ENCODE measurements at places on chromosomes 1 and 21.

DNA sequence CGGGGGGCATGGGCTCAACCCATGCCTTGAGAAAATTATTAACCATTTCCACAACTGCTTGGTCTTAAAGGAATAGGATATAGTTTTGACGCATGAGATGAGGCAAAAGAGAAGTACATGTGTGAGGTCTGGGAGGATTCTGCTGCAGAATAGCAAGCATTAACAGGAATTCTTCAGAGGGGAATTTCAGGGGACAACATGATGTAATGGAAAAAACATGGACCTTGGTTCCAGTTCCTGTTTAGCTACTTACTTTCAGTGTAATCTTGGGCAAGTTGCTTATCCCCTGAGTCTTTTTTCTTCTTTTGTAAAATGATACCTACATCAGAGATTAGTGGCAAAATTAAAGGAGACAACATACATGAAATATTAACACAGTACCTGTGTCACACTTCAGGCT lies 85.6 kb downstream of the PRRX1 start:
- no peak for DNase-seq

DNA sequence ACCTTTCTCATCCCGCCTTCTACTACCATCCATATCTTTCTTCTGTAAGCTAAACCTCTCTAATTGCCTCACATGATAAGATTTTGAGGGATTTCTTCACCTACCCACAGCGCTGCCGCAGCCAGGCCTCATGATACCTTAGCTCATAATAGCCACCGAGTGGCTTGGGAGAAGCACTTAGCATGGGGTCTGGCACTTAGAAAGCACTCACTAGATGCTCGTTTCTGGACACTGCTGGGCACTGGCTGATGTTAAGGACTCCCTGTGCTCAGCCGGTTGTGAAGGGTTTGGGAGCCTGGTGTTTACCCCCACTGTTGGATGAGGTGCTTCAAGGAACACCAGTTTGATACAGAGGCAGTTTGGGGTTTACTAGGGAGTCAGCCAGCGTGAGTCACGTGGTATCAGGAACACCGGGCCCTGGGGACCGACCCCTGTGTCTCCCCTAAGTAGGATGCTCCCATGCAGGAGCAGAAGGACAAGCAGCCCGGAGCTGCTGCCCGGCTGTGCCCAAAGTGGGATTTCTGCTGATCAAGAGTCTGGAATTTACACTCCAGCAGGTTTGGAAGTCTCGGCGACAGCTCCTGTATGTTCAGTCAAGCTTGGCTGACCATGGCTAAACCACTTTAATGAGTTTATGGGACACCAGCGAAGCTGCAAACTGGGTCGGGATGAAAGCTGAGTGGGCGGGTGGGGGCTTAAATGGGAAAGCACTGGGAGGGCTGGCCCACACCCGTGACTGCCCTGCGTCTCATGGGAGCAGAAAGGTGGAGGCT lies 63.3 kb downstream of the GALNT2 start:
- no peak for DNase-seq

GRCh38 chr1:42178249-42178648 lies 13.7 kb upstream of the GUCA2A start:
- no peak for DNase-seq

DNA sequence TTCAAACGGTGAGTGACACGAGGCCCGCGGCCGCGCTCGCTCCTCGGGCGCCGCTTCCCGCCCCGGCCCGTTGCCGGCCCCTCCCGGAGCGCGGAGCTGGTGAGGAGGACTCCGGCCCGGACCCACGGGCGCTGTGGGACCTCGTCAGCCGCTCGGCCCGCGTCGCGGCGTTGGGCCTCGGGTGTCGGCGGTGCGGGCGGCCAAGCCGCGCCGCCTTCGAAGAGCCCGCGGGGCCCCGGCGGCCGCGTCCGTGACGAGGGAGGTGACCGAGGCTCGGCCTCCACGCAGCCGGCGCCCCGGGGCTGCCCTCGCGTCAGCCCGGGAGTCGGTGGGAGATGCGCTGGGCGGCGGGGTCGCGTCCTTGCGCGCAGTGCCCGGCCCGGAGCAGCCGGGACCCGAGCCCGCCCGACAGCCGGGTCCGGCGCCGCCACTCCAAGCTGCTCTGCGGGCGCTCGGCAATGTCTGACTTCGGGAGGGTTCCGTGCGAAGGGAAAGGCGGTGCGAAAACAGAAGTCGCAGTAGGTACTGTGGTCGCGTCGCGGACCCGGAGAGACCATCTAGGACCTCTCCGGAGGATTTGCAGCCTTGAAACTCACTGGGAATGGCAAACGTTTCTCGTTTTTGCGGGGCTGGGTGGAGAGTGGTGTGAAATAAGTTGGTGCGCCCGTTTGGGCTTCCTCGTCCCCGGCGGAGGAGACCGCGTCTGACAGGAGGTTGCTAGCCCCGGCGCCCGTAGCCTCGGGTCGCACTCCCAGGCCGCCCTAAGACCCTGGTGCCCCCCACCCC lies 829 bp downstream of the SPEN start:
- DNase-seq = no peak

DNA sequence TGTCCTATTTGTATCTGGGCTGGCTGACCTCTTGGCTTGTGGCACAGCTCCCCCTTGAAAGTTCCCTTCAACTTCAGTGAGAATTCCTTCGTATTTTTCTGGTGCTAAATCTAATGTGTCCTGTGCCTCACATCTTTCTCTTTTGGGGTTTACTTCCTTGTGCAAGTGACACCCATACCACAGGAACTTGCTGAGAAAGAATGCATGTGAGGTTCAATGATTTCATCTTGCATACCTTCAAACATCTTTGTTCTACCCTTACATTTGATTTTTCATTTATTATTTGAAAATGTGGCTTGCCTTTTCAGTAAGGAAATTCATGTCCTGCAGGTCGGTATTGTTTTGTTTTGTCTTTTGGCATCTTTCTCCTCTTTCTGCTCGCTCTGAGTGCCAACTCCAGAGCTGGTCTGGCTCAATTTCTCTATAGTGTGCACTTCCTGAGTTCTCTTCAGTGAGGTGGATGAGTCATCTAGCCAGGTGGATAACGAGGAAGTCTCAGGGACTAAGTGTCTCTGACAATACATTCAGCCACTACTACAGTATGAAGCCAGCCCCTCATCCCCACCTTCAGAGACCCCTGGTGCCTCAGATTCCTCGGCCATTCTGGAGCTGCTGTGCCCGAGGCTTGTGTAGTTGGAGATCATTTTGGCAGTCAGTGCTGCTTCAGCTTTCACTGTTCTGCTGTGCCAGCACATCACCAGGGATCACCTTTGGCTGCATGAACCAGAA lies 59.5 kb downstream of the RIPK4 start:
- peak; percentile 13 for DNase-seq

- DNase-seq = peak; percentile 32
These were observed 2.3 kb downstream of the SPEN start for GRCh38 chr1:15849775-15850324.

- no peak for DNase-seq
These were observed 45.5 kb downstream of the OLFML2B start for GRCh38 chr1:161978011-161978790.

GRCh38 chr21:41419921-41420862 lies 5.8 kb upstream of the MX1 start:
- DNase-seq = peak; percentile 44

DNA sequence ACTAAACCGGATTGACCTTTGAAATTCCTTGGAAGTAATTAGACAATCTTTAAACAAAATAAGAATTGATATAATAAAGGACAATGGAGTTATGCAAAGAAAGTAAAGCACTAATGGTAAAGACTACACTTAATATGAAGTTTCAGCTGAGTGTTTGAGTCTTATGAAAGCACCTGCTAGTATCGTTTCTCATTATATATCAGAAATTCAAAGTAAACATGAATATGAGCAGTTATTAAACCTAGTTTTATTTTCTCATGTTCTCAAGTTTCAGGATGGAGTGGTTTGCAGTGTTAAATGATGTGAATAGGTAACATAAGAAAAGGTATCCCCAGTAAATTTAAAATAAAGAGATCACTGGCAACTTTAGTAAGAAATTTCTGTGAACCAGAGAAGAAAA lies 188.6 kb downstream of the ZP4 start:
- no peak for DNase-seq

GRCh38 chr1:230370109-230370508 lies 56.0 kb downstream of the PGBD5 start:
- no peak for DNase-seq

- no peak for DNase-seq
These were observed 2.7 kb downstream of the ETV3L start for GRCh38 chr1:157096881-157097280.

DNA sequence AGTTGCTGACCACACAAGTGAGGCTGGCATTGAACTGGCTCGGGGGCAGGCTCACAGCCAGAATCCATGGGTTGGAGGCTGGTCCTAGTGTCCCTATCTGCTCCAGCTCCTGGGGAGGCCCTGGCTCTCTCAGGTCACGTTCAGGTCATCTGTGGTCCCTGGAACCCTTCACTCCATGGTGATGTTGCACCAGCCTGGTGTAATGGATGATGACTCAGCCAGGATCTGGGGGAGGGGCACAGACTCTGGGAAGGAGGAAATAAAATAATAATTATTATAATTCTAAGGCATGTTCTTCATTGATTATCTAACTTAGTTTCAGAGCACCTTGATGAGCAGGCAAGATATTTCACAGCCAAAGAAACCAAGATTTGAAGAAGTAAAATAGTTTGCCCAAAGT lies 26.6 kb upstream of the FCRL4 start:
- DNase-seq = no peak

DNA sequence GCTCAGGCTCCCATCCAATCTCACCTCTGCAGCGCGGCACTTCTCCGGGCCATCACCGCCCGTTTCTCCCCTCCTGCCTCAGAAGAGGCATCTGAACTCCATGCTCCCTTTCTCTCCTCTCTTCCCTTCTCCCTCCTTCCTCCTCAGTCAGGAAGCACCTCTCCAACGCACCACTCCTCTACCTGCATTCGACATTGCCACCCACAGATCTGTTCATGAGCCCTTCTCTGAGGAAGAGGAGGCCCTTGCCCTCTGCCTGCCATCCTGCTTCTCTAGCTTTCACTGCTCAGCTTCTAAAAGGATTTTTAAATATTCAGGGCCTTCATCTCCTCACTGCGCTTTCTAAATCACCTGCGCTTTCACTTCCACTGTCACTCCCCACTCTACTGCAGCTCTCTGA lies 120.0 kb downstream of the KIAA0319L start:
- no peak for DNase-seq

DNA sequence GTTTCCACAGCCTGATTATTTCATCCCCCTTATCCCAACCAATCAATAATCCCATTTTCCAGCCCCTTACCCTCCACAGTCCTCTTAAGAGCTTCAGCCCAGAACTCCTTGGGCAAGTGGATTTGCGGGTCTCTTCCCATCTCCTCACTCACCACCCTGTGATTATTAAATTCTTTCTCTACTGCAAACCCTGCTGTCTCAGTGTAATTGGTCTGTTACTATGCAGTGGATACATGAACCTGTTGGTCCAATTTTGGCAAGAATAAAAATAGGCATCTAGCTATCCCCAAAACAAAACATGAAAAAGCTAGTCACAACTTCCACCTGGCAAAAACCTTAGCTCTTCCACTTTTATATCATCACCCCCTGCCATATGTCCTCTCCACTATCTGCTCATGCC lies 36.2 kb upstream of the TNFSF4 start:
- no peak for DNase-seq

DNA sequence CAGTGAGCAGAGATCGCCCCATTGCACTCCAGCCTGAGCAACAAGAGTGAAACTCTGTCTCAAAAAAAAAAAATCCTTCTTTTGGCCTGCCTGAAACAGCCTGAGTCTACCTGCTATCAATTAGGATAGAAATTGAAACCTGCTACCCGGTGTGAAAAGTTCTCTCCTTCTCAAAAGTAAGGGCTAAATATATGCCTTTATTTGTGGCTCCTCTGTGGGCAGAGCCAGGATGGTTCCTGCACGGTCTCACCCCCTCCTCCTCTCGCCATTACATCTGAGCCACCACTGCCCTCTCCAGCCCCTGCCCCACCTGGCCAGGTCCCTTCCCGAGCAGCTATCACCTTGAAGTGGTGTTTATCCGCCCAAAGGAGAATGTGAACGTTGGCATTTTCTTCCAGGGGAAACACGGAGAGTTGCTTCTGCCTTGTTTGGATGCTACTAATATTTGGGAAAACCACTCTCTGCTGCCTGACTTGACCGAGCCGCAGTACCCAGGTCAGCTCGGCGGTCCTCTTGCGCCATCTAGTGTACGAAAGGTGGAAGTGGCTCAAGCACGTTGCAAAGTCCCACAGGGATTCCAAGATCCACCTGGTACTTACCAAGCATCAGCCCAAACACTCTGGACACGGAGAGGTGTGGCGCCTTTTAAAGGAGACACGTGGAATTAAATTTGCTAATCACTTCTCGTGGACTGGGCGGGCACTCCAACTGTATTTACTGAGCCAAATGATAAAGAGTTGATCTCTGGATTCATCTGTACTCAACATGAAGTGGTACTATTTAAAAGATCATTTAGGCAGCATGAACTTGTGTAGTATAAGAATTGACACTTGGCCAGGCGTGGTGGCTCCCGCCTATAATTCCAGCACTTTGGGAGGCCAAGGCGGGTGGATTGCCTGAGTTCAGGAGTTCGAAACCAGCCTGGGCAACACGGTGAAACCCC lies 31.9 kb downstream of the SETD4 start:
- DNase-seq = peak; percentile 66

DNA sequence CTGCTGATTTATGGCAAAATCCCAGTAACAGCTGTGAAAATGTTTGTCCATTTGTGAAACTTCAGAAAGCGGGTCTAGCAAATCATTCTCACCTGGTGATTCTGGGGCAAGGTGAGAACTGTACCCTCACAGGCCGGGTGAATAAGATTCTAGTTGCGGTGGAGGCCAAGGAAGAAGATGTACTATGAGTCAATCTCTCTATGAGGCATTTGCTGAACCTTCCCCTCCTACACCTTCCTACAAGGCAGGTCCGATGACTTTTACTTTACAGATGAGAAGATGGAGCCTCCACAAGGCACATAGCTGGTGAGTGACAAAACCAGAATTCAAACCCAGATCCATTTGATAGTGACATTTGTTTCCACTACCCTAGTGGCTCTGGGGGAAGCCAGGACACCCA lies 72.7 kb downstream of the BACH1 start:
- DNase-seq = no peak

DNA sequence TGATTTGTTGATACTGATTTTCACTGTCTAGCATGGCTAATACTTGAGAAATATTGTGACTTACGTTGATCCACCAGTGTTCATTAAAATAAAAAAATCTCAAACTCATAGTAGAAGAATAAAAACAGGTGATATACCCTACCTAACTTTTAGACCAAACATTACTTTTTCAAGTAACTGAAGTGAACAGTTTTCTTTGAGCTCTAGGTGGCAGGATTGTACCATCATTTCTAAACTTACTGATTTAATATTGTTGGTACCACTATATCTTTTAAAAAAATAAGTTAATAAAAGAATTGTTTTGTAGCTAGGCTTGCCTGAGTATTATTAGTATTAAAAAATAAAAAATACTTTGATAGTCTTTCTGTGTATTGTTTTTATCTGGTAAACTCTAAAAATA lies 21.5 kb downstream of the CDC73 start:
- no peak for DNase-seq

GRCh38 chr21:16509476-16509875 lies 779.7 kb downstream of the USP25 start:
- DNase-seq = no peak

GRCh38 chr1:93705892-93706500 lies 24.4 kb upstream of the BCAR3 start:
- no peak for DNase-seq
